ENCODE measurements at places on chromosomes 4 and X. TPM values are rescaled to one million over a fixed set of nuclear protein-coding genes. Genes with fewer than 3 reads are reported as not detected.

DNA sequence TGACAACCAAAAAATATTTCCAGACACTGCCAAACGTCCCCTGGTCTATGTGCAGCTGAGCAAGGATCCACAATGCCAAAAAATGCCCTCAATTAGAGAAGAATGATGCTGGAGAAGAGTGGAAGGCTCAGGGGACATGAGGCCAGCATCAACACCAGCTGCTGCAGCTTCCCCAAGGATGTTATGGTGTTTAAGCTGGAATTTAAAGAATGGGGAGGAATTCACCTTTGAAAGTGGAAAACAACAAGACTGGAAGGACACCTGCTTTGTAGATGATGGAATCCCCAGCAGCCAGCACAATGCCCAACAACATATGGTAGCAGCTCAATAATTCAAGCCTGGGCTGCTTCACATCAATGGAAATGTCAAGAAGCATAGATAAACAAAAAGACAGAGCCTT lies 20.3 kb upstream of the SMPX start:
- DNase-seq = no peak

- no peak for DNase-seq
Observed at GRCh38 chr4:139858436-139859205, 193.0 kb downstream of the MGST2 start.

TEX13D gene
- not detected for total RNA-seq

PPEF1 gene
- total RNA-seq = 0.19 TPM

RPA4 gene
- total RNA-seq = 2.3 TPM
